Lower lobe of right lung (tissue), 2 donors: ENCODE measurements at places on chromosomes 2 and 18. TPM values are rescaled to one million over a fixed set of nuclear protein-coding genes. Genes with fewer than 3 reads are reported as not detected.

GRCh38 chr2:2520401-2520811 lies 189.3 kb upstream of the MYT1L start:
- no peak for DNase-seq

DNA sequence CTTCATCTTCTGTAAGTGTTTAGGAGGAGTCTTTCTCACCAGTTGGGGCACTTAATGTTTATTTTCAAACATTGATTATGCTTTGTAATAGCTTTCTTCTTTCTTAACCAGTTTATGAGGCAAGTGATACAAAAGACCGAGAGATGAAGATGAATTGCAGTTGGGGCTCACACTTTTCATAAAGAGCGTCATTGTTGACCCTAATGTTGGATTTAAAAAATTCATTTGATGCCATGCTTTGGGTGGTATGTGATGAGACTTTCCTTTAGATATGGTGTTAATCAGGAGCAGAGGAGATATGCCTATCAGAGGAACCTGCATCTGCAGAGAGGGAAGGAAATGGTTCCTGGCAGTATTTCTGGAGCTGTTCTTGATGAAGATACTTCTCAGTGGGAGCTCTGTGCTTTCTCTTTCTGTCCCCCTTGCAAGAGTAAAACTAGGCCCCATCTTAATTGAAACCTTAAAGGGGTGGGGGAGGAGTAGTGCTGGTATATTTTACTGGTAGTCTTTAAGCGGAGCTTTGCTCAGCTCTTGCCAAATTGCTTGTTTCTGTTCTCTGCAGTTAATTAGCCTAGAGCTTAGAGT lies 2.3 kb downstream of the EML4 start:
- DNase-seq: no peak

DNA sequence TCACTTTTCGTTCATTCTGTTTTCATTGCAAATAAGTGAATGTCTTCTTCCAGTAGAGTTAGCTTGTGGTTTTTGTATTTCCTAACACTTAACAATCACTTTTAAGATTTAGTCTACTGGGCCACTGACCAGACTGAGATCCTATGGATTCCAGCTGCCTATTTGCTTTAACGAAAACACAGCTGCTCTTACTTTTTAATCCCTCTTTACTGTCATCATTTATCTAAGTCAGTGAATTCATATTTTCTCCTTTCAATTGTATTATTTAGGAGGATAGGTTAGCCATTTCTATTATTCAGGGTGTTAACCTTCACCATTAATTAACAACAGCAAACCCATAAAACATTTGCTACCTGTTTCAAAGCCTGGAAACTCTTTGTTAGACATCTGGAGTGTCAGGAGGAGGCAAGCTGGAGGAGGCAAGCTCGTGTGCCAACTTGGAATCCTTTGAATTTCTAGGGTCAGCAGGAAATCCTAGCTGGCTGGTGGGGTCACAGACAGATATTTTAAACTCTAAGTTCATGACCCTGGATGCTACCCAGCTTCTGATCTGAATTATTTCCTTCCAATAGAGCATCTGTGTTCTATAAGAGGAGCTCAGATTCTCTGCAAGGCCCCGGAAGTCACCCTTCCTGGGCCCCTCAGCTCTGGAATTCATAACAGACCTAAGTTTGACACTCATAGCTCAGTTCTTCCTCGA lies 385.3 kb downstream of the RBM43 start:
- DNase-seq: no peak

- DNase-seq: no peak
Measured at GRCh38 chr2:183034806-183035205, 3.5 kb downstream of the NCKAP1 start.

TXNDC2 gene
- total RNA-seq: 0.12 TPM
